Ureter (tissue), 1 donor: ENCODE measurements at places on chromosomes 12 and 14. TPM values are rescaled to one million over a fixed set of nuclear protein-coding genes. Genes with fewer than 3 reads are reported as not detected.

Gene NXPH4
- total RNA-seq, result not detected

Gene FAR2
- total RNA-seq, result 10.1 TPM

Gene MCRS1
- total RNA-seq, result 55.4 TPM

Gene RD3L
- total RNA-seq, result not detected

Gene FAM181A
- total RNA-seq, result not detected

Gene GABARAPL1
- 58.3 TPM for total RNA-seq

Gene WSCD2
- 43.7 TPM for total RNA-seq
